ENCODE measurements at places on chromosomes 7 and 10. TPM values are rescaled to one million over a fixed set of nuclear protein-coding genes. Genes with fewer than 3 reads are reported as not detected.

DNA sequence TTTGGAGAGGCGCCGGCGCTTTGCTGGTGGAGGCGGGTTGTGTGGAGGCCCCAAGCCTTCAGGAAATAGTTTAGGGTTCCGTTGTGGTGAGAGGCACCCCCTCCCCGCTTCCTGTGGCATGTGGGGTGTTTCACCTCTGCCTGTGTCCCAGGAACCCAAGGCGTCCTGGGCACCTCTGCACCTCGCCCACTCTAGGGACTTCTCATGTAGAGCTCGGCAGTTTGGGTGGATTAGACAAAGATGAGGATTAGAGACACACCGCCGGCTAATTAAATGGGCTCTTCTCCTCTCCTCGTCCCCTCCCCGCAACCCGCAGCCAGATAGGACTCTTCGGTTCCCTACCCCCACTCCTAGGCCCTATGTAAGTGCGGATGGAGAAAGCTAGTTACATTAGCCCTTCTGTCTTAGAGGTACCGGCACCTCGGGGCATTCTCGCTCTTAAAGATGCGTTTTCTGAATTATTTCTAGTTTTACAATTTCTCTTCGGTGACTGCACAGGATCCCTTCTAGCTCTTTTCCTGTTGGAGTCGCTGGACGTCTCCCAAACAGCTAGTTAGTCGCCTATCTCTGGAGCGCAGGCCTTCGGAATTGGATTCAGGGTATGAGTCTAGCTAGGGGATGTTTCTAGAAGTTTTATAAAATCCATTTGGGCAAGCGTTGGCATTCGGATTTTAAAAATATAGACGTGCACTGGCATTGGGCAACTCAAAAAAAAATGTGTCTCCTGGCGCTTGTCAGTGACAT, 7.8 kb downstream of the PTF1A start:
- DNase-seq = no peak

DNA sequence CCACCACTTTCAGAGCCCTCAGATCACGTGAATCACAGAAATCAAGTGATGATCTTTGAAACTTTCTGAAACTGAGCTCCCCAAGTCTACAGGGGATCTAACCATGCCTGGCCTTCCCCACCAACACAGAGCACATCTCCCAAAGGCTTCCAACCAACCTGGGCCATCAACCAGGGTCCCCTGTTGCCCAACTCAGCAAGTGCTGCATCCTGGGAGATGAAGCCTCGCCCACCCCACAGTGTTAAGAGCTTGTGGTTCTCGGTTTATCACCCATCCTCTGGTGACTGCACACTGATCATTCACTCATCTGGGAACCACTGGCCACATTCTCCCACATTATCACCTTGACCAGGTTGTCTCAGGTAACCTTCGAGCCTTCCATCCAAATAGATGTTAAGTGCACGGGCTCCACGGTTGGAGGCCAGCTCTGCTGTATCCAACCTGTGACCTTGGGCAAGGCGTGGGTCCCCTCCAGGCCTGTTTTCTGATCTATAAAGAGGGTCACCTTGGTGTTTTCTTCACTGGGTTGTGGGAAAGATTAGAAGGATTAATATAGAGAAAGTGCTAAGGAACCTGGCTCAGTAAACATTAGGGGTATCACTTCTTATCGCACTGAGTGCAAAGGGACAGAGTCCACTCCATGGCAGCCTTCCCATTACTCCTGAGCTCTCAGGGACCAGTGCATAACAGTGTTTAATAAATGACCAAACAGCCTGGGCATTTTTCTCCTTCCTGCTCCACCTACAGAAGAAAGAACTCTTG, 3.6 kb downstream of the ZNF488 start:
- no peak for DNase-seq

DNA sequence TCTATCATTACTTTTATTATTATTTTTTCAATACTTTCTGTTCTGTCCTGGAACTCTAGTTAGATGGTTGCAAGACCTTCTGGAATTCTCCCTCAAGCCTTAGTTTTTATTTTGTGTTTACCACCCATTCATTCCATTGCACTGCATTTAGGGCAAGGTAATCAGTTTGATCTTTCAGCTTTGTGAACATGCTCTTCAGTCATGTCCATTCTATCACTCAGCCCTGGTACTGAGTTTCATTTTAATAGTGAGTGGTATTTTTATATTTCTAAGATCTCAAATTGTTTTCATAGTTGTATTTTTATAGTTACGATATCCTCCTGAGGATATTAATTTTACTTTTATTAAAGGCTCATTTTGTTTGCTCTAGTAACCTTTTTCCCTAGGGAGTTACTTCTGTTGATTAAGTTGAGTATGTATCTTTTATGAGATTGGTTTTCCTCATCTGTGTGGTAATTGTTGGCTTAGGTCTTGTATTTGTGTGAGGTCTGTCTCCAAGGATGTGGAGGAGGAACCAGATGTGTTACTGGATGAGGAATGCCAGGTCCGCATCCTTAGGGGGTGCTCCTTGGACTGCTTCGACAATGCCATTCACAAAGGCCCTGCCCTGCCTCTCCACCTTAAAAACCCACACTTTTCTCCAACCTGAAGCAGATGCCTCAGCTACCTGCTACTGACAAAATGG, 46.7 kb upstream of the RAB18 start:
- no peak for DNase-seq

GRCh38 chr10:18501198-18501597, 150.2 kb downstream of the NSUN6 start:
- no peak for DNase-seq

Gene SPDYE6
- total RNA-seq = not detected

Gene MRM2
- total RNA-seq = 13.7 TPM

Data from lung microvascular endothelial cell (primary cell).